ENCODE measurements at places on chromosomes 13 and 19.

- peak; percentile 18 for DNase-seq
Observed at GRCh38 chr13:101654883-101655282, 202.4 kb downstream of the ITGBL1 start.

- no peak for DNase-seq
Observed at GRCh38 chr13:26621731-26622401, 64.4 kb downstream of the WASF3 start.

DNA sequence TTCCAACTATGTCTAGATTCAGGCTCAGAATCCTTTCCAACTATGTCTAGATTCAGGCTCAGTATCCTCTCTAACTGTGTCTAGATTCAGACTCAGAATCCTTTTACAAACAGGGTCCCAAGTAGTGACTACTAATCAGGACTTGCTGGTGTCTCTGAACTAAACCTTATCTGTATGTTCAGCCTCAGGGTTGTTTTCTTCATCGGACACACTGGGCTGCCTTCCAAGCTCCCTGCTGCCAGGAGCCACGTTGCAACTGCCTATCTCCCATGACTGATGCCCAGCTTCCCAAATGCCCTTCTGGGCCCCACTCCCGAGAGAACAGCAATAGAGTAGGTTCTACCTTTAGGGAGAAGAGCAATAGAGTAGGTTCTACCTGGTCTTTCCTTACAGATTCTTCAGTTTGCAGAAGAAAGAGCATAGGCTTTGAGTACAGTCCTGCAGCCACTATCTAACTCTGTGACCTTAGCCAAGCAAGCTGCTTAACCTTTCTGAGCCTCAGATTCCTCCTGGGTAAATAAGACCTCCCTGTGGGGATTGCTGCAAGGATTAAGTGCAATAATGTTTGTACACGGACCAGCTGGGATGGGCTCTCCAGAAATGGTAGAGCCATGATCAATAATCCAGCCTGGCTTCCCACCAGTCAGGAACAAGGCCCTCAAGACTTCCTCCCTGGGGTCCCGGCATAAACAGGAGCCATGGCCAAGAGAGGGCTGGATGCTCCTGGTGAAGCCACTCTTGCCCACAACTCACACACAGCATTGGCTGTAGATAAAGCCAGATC lies 61.5 kb downstream of the ZIC5 start:
- DNase-seq, result no peak

DNA sequence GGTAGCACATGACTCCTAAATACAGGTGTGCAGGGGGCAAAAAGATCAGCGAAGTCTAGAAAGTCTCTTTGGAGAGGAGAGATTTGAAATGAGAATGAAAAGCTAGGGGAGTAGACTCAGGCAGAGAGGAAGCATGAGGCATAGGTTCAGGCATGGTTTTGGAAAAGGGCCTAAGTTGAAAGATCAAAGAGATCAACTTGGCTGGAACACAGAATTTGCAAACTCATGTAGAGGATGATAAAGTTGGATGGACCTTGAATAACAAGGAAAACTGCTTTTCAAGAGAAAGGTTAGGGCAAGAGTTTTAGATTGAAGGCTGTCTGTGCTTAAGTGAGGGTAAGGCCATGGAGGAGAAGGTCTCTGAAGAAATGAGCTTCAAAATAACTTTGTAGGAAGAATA lies 47.4 kb upstream of the UBAC2 start:
- peak; percentile 52 for DNase-seq

DNA sequence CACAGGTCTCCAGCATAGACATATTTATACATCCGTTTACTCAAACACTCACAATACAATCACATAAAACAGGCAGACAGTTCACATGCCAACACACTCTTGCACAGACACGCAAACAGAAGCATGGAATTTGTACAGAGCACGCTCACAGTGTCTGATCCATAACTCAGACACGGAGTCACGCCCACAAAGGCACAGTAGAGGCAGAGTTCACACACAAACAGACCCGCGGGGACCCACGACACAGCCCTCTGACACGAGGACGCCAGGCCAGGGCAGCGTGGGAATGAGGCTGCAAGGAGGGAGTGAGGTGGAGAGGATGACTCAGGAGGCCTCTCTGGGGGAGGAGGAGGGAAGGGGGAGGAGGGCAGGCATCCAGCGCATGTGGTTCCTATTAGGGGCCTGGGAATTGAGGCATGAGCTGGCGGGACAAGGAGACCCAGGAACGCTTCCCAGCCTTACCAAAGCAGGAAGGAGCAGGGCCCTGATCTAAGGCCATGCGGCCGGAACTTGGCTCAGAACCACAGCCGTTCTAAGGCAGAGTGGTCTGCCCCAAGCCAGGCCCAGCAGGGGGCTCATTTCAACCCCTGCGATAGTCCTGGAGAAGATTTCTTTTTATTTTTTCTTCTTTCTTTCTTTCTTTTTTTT lies 9.1 kb upstream of the OLFM2 start:
- DNase-seq, result peak; percentile 100

DNA sequence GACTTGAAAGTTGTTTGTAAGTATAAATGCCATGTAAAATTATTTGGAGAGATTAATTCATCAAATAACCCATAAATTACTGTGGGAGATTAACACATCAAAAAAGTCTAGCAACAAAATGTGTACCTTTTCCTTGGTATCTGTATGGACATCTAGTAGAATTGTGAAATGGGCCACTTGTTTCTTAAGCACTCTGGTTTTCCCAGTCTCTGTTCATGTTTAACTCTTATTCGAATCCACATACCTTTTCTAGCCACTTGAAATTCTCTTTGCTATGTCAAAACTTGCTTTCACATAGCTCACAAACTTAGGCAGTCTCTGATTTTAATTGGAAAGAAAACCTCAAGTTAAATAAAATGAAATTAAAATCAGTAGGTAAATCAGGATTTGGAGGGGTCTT lies 470.6 kb downstream of the LMO7 start:
- DNase-seq, result no peak

DNA sequence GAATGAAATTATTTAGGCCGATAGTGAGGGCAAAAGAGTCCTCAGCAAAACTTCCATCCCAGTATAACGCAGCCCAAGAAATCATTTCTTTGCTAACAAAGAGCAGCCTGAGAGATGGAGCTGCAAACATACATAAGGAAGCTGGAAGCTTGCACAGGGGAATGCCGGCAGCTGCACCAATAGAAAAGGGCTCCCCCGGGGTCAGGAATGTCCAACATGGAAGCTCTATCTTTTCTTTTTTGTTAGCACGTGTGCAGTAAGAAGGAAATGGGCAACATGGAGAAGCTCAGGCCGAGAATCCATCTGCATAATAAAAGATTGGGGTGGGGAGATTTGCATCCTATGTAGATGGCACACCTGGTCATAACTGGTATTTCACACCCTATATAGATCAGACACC lies 1363.5 kb upstream of the PCDH20 start:
- DNase-seq, result no peak

DNA sequence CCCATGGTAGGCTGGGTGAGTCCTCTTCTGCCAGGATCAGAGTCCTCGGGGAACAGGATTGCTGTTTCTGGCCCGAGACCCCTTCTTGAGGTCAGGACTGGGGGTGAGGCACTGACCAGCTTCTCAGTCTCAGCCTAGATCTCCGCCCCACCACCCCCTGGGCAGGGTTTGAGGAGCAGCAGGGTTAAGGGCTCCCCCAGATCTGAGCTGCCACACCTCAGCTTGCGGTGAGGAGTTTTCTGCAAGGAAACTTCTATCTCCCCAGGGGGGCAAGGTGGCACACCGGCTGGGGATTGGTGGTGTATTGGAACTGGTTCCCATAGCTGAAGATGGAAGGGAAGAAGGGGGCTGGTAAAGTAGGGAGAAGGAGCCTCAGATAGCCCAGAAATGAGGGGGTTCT lies 19.5 kb downstream of the CHST8 start:
- DNase-seq, result no peak

- no peak for DNase-seq
Observed at GRCh38 chr19:58400316-58400915, 5.0 kb downstream of the RNF225 start.

DNA sequence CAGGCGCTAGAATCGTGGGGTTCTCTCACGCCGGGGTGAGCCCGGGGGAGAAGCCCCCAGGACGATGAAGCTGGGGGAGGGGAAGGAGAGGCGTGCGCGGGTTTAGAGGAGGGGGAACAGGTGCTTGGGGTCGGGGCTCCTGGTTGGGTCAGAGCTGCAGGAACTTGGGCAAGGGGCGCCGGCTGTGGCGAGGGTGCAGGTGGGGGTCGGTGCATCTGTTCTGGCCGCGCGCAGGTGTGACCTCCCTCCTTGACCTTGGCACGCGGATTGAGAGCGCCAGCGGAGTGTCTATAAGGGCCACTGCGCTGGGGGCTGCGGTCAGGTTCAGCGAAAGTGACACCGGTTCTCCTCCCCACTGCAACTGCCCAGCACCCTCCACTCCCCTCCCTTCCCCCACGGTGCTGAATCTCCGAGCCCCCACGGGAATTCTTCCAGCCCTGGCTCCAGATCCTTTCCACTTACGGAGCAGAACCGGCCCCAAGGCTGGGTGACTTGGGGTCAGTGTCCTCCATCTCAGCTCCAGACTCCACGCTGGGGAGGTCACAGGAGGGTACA lies 618 bp downstream of the TMEM38A start:
- peak; percentile 17 for DNase-seq

All from foreskin fibroblast (primary cell).